ENCODE measurements at places on chromosomes 1 and 21.

DNA sequence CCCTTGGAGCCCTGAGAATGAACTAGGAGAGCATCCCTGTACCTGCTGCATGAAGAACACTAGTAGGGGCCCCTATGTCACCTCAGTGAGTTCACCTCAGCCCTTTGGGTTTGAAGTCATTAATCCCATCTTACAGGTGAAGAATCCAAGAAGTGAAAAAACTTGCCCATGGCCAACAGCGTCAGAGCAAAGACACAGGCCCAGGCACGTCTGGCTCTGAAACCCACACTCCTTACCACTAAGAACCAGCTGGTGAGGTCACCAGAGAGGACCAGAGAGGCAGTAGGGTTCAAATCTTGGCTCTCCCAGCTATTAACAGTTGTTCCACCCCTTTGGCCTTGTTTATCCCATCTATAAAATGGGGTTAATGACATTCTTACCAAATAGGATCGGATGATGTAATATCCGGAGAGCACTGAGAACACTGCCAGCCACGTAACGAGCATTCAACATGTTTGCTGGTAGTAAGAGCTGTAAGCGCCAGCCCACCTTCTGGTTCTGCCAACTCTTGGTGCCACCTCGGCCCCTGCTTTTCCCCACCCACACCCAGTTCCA, 8.8 kb downstream of the MATN1 start:
- DNase-seq: no peak

DNA sequence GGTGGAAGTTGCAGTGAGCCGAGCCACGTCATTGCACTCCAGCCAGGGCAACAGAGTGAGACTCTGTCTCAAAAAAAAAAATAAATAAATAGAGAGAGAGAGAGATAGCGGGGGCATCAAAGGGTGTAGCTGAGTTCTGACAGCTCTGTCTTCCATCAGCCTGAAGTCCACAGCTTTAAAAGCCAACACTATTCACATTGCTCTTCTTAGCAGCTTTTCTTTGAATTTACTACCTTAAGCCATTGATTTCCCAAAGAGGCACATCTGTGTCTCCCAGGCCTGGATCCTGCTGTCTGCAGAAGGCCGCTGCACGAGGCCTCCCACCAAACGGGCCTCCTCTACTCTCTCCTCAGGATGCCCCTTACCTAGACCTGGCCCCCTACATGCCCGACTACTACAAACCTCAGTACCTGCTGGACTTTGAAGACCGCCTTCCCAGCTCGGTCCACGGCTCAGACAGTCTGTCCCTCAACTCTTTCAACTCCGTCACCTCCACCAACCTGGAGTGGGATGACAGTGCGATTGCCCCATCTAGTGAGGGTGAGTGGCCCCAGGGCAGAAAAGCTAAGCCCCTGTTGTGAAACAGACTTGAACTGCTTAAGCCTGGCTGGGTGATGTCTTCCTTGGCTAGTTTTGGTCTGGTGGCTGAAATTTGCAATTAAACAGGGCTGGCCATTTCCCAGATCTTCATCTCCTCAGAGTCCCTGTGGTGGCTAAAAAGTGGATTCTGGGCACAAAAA, 16.5 kb upstream of the SLC25A34 start:
- no peak for DNase-seq

DNA sequence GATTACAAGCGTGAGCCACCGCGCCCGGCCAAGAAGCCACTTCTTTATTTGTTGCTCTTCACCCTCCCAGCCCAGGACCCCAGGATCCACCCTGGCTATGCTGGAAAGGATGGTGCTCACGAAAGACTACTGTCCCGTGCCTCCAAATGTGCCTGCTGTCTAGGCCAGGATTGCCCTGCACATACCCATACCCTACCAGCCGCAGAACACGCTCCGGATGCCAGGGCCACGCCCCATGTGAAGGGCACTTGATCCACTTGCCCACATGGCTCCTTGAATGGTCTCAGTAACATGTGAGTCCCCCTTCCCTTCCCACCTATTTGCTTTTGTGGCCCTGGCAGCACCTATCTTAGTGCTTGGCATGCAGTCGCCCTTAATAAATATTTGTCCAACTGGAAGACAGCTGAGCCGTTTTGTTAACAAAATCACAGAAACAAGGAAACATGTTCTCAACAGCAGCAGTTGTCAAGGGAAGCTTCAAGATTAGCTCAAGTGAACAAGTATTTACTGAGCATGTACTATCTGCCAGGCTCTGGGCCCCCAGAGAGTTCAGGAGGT, 13.8 kb upstream of the UBXN10 start:
- no peak for DNase-seq

DNA sequence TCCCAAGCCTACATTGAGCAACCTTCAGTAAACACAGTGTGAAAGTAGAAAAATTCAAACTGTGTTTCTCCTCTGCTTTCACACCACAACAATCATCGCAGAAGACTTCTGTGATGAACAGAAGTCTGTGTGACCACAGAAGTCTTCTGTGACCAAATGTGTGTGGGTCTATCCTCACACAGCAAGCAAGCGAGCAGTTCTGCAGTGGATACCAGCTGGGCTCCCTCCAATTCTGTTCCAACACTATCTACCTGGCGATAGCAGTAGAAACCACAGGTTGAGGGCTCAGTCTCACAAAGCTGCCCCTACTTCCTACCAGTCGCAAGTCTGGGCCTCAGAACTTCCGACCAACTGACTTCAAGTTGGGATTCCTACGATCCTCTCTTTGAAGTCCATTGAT, 21.0 kb upstream of the RAP1A start:
- no peak for DNase-seq

DNA sequence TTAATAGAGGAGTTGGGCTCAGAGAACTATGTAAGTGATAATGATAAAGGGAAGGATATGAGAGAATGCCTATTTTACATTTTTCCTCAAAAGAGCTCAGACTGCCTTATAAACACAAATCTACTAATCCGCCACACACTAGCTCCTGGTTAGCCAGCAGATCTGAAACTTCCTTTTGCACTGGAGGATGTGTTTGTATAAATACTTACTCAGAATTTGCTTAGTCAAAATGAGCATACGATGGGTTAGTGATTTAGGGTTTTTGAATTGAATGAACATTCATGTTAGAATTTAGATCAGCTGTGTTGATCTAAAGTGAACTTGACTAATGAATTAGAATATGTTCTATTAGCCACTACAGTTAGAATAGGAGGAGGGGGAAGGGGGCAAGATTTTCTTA, 9.1 kb upstream of the IER5 start:
- DNase-seq: no peak

GRCh38 chr1:228276174-228276831, 68.5 kb downstream of the OBSCN start:
- no peak for DNase-seq

GRCh38 chr1:229631148-229631547, 5.1 kb downstream of the URB2 start:
- DNase-seq: no peak

DNA sequence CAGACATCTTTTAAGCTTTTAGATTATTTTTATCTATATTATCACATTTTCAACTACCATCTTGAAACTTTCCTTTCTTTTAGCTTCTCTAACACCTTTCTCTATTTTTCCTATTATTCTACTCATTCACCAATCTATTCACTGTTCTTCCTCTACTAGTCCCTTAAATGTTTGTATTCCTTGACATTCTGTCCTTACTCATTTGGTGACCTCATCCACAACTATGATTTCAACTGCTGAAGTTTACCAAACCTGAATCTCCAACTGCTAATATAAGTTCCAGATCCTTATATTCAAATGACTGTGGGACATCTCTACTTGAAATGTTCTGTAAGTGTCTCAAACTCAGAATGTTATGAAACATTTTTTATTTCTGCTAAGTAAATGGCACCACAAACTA, 49.2 kb downstream of the TUT4 start:
- no peak for DNase-seq

GRCh38 chr1:103509250-103509649, 16.2 kb upstream of the RNPC3 start:
- no peak for DNase-seq

- DNase-seq: no peak
Measured at GRCh38 chr1:7040969-7041695, 255.9 kb downstream of the CAMTA1 start.

DNA sequence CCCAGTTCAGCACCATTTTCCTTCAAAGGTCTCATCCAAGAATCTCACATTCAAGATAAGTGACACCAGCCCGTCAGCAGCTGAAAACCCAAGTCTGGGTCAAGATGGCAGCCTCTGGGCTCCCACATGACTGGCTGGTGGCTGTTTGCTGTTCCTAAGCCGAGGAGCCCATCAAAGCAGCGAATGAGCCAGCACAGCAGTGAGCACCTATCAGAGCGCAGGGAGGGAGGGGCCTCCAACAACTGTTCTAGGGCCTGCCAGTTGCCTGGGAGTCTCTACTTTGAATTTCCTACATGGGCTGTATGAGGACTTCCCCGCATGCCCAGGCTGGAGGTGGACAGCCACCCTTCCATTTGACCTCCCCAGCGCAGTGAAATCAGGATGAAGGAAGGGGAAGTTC, 102.7 kb downstream of the ADARB1 start:
- no peak for DNase-seq

DNA sequence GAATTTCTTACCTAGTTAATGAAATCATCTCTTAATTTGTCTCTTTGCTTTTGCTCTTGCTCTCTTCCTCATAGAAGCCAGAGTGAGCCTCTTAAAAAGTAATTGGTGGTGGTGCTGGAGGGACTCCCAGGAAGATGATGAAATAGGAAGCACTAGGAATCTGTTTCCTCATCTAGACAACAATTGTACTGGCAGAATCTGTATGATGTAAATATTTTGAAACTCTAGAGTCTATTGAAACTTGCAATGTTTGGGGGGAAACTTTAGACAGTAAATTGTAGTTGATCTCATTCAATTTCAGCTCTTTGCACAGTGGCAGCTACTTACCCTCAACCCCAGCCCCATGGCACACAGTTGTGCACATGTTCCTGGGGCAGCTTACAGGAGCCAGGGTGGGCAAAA, 10.6 kb downstream of the RGSL1 start:
- DNase-seq: no peak

DNA sequence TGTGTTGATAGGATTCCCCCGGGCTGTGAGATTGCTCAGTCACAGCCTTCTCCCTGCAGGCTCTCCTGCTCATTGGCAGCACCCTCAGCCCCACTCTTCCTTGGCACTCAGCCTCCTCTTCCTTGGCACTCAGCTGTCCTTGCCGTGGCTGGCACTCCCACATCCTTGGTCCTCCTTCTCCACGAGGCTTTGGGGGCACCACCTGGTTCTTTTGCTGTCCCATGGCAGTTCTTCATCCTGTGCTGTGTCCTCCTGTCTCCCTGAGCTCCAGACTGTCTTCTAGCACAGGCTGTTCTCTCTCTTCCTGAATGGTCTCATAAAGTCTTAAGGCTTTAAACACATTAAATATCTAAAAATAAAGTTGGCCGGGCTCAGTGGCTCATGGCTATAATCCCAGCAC, 27.0 kb downstream of the PKNOX1 start:
- DNase-seq: no peak

- peak; percentile 70 for DNase-seq
Measured at GRCh38 chr1:35854989-35855700, 27.9 kb upstream of the AGO1 start.

GRCh38 chr1:65469889-65470340, 49.4 kb downstream of the LEPR start:
- DNase-seq: no peak

DNA sequence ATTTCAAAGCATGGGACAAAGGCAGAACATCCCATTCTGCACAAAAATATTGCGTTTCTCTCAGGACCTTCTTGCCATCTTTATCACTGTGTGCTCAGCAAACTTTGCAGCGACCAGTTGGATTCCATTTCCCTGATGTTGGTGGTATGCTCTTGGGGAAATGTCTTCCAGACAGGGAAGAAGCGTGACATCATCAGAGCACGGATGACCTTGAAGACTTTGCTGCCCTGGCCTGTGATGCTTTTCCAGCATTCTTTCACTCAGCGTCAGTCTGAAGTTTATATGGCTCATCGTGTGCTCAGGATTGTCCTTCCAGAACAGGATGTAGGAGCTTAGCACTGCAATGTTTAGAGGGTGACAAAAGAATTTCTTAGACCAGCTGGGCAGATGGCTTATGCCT, 131.4 kb upstream of the F3 start:
- no peak for DNase-seq

GRCh38 chr1:53107570-53108322, 34.7 kb downstream of the SLC1A7 start:
- peak; percentile 66 for DNase-seq

DNA sequence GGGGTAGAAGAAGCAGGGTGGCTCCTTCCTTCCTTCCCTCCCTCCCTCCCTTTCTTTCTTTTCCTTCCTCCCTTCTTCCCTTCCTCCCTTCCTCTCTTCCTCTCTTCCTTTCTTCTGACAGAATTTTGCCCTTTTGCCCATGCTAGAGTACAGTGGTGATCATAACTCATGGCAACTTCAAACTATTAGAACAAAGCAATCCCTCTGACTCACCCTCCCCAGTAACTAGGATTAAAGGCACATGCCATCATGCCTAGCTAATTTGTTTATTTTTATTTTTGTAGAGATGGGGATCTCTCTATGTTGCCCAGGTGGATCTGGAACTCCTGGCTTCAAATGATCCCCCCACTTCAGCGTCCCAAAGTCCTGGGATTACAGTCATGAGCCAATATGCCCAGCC, 10.0 kb upstream of the RPE65 start:
- no peak for DNase-seq

DNA sequence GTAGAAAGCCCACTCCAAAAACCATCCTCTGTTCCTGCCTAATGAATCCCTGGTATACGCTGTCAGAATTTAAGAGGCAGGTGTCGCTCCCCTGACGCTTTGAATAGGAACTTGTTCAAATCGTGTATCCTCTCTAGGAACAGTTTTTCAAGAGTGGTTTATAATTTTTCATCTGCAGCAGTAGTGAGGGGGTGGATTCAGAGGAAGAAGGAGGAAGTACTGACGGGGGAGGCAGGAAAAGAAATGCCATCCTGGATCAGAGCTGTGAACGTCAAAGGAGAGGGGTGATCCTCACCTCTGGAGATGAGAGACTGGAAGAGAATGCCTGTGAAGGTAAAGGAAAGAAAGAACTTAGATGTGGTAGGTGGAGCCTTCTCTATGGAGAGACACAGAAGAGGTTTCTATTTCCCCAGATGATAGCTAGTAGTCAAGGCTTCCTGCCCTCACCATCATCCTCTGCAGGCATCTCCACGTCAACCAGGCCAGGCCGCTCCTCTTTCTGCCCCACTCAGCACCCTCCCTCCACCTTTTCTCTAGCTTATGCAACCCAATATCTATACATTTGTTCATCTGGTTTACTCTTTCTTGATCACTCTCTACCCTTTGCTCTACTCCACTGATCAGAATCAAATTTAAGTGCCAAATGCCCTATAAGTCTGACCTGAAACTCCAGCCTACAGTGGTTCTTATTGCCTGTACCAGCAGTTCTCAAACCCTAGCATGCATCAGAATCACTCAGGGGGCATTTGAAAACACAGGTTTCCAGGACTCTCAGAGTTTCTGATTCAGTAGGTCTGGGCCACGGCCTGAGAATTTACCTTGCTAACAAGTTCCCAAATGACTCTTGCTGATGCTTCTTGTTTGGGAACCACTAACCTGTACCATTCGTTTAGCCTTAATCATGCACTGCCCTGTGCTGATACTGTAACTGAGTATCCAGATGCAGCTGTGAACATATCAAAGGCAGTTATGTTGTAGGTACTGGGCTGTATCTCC, 13.1 kb upstream of the BCL9 start:
- no peak for DNase-seq

- DNase-seq: no peak
Measured at GRCh38 chr1:232074265-232074664, 447.7 kb downstream of the DISC1 start.
